GM23338 (cell line): ENCODE measurements at places on chromosomes 16 and 17. TPM values are rescaled to one million over a fixed set of nuclear protein-coding genes. Genes with fewer than 3 reads are reported as not detected.

- H3K36me3 ChIP-seq = no peaks in the 10 kb centered on the region
- peak; percentile 77 for DNase-seq
- peaks cover 13% of the 10 kb centered on the region for H3K4me1 ChIP-seq
- peak overlapping the region; percentile 74; the same call in 1 of the 2 replicates for H3K27ac ChIP-seq
These were observed 36.0 kb upstream of the ICAM2 start for GRCh38 chr17:64056269-64057005.

DNA sequence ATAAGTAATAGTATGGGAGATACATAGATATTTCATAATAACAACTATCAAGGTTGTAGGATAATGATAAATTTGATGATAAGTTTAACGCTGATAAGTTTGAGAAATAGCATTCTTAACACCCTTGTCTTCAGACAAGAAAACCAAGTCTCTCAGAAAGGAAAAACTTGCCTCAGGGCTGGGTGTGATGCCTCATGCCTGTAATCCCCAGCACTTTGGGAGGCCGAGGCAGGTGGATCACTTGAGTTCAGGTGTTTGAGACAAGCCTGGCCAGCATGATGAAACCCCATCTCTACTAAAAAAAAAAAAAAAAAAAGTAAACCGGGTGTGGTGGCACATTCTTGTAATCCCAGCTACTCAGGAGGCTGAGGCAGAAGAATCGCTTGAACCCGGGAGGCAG lies 90.7 kb downstream of the SHISA9 start:
- DNase-seq = no peak
- peaks cover 9% of the 10 kb centered on the region for H3K4me1 ChIP-seq
- no peaks in the 10 kb centered on the region for H3K27me3 ChIP-seq
- H3K4me3 ChIP-seq = no peak overlapping the region
- H3K36me3 ChIP-seq = no peaks in the 10 kb centered on the region

DNA sequence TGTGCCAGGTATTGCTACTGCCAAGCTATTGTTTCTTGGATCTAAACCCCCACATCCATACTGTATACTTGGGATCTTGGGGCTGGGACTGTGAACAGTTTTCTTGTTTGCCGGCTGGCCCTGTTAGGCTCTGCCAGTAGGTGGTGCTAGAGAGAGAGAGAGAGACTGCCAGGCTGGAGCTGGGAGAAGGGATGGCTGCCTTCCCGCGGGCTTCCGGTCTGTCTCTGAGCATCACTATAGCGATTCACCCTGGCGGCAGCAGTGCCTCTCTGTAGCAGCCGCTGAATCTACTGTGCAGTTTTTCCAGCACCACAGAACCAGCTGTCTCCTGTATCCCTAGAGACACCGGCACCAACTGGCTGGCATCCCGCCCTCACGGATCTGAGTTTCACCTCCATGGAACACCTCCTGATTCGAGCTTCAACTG lies 201.2 kb downstream of the UTP18 start:
- H3K4me1 ChIP-seq = no peaks in the 10 kb centered on the region; the same call in 1 of the 2 replicates
- H3K27me3 ChIP-seq = no peaks in the 10 kb centered on the region
- H3K27ac ChIP-seq = no peak overlapping the region
- H3K4me3 ChIP-seq = no peak overlapping the region
- DNase-seq = peak; percentile 90

- H3K27me3 ChIP-seq = no peaks in the 10 kb centered on the region
- no peaks in the 10 kb centered on the region for H3K36me3 ChIP-seq
- H3K4me3 ChIP-seq = no peak overlapping the region
- H3K27ac ChIP-seq = no peak overlapping the region
- DNase-seq = no peak
These were observed 40.2 kb downstream of the HS3ST3B1 start for GRCh38 chr17:14340857-14341754.

GRCh38 chr16:73308771-73309170 lies 260.8 kb upstream of the ZFHX3 start:
- no peaks in the 10 kb centered on the region for H3K27me3 ChIP-seq
- no peak overlapping the region for H3K27ac ChIP-seq
- no peaks in the 10 kb centered on the region; the same call in 1 of the 2 replicates for H3K4me1 ChIP-seq
- H3K36me3 ChIP-seq = no peaks in the 10 kb centered on the region

- H3K4me3 ChIP-seq = no peak overlapping the region
- DNase-seq = no peak
- H3K27ac ChIP-seq = no peak overlapping the region
- H3K36me3 ChIP-seq = no peaks in the 10 kb centered on the region
These were observed 143.5 kb upstream of the HLF start for GRCh38 chr17:55121268-55121667.

GRCh38 chr16:3612510-3613466 lies 1.4 kb upstream of the SLX4 start:
- H3K36me3 ChIP-seq = no peaks in the 10 kb centered on the region
- peaks cover 6% of the 10 kb centered on the region for H3K4me1 ChIP-seq
- H3K4me3 ChIP-seq = peak overlapping the region; percentile 98
- H3K27ac ChIP-seq = peak overlapping the region; percentile 87; the same call in 1 of the 2 replicates
- no peaks in the 10 kb centered on the region for H3K27me3 ChIP-seq

GRCh38 chr17:67421869-67422273 lies 44.8 kb downstream of the PITPNC1 start:
- DNase-seq = peak; percentile 24
- no peaks in the 10 kb centered on the region for H3K27me3 ChIP-seq
- H3K36me3 ChIP-seq = 0 out of 2 replicates have a peak, but pooled peaks cover 6% of the 10 kb centered on the region
- peak overlapping the region; percentile 21 for H3K27ac ChIP-seq

GRCh38 chr16:12417030-12417814 lies 386.5 kb downstream of the CPPED1 start:
- no peaks in the 10 kb centered on the region for H3K4me1 ChIP-seq
- no peaks in the 10 kb centered on the region for H3K27me3 ChIP-seq
- H3K36me3 ChIP-seq = no peaks in the 10 kb centered on the region
- H3K4me3 ChIP-seq = no peak overlapping the region

- H3K4me1 ChIP-seq = peaks cover 12% of the 10 kb centered on the region; the same call in 1 of the 2 replicates
- H3K27ac ChIP-seq = no peak overlapping the region
- no peaks in the 10 kb centered on the region for H3K27me3 ChIP-seq
- H3K36me3 ChIP-seq = no peaks in the 10 kb centered on the region
- no peak overlapping the region for H3K4me3 ChIP-seq
These were observed 28.3 kb downstream of the CCDC40 start for GRCh38 chr17:80064696-80065095.

- H3K36me3 ChIP-seq = peaks cover 16% of the 10 kb centered on the region
- peak overlapping the region; percentile 81 for H3K27ac ChIP-seq
- no peaks in the 10 kb centered on the region for H3K27me3 ChIP-seq
- no peak overlapping the region for H3K4me3 ChIP-seq
These were observed 12.1 kb downstream of the DNAJC7 start for GRCh38 chr17:42005166-42005565.

DNA sequence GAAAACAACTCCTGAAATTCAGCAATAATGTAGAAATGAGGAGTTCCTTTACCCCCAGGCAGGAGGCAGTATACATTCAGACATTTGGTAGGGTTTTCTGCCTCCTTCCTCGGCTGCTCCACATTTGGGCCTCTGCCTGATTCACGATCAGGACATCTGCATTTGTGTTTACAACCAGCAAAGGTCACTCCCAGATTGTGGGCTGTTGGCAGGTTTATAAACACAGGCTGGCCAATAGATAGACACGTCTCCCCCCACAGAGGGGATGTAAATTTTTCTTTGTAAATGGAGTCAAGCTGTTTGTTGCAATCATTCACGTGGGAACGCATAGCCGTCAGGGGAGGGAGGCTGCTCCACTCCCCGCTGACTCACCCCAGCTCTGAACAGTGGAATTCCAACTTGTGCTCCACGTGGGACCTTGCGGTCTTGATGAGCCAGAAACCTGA lies 252.1 kb upstream of the N4BP1 start:
- DNase-seq = peak; percentile 60
- no peaks in the 10 kb centered on the region for H3K4me1 ChIP-seq
- H3K27ac ChIP-seq = no peak overlapping the region
- H3K4me3 ChIP-seq = no peak overlapping the region

DNA sequence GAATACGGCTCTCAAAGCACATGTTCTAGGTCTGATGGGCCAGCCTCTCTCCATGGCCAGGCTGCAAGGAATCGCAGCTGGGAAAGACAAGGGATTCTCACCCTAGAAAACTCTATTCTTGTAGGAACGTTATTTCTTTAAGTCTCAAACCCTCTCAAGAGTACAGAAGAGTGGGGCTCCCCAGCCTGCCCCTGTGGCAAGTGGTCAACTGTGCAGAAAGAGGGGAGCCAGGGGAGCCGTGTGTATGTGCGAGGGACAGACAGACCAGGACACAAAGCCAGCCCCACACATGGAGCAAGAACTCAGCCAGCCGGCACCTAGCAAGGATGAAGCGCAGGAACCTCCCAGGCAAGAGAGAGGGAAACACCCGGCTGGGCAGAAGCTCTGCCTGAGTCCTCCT lies 16.4 kb downstream of the KIFC3 start:
- no peaks in the 10 kb centered on the region for H3K27me3 ChIP-seq
- H3K4me3 ChIP-seq = no peak overlapping the region
- no peak overlapping the region for H3K27ac ChIP-seq
- peaks cover 3% of the 10 kb centered on the region; the same call in 1 of the 2 replicates for H3K4me1 ChIP-seq
- H3K36me3 ChIP-seq = no peaks in the 10 kb centered on the region
- DNase-seq = no peak

- DNase-seq = peak; percentile 56
- peak overlapping the region; percentile 99 for H3K4me3 ChIP-seq
- H3K36me3 ChIP-seq = peaks cover 21% of the 10 kb centered on the region; the same call in 1 of the 2 replicates
- peaks cover 33% of the 10 kb centered on the region for H3K4me1 ChIP-seq
These were observed 631 bp downstream of the TRAF7 start for GRCh38 chr16:2155977-2156848.

GRCh38 chr17:39678340-39679116 lies 9.3 kb downstream of the PGAP3 start:
- 0 out of 2 replicates have a peak, but pooled peaks cover 5% of the 10 kb centered on the region for H3K4me1 ChIP-seq
- H3K27ac ChIP-seq = no peak overlapping the region
- no peak overlapping the region for H3K4me3 ChIP-seq
- DNase-seq = no peak
- no peaks in the 10 kb centered on the region for H3K27me3 ChIP-seq
- no peaks in the 10 kb centered on the region for H3K36me3 ChIP-seq

GRCh38 chr16:24984903-24985675 lies 30.1 kb downstream of the ARHGAP17 start:
- no peaks in the 10 kb centered on the region for H3K36me3 ChIP-seq
- peak; percentile 31 for DNase-seq
- no peaks in the 10 kb centered on the region for H3K27me3 ChIP-seq
- H3K4me3 ChIP-seq = no peak overlapping the region

DNA sequence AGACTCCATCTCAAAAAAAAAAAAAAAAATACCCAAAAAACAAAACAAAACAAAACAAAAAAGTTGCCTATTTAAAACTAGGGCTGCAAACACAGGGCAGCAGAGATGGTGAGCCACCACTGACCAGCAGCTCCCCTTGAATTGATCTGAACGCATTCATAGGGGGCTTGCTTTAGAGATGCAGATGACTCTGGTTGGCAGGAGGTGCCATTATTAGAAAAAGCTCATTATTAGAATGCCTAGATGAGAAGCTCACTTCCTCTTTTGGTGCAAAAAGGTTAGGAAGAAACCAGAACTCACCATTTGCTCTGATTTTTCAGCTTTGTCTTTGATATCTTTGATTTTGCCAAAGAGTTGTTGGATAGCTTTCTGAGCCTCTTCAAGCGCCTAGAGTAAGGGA lies 53.1 kb downstream of the VPS53 start:
- no peak for DNase-seq
- peaks cover 11% of the 10 kb centered on the region for H3K4me1 ChIP-seq
- no peaks in the 10 kb centered on the region for H3K36me3 ChIP-seq
- H3K27me3 ChIP-seq = no peaks in the 10 kb centered on the region
- no peak overlapping the region for H3K4me3 ChIP-seq

GRCh38 chr17:12618557-12618956 lies 47.1 kb upstream of the MYOCD start:
- H3K27ac ChIP-seq = no peak overlapping the region
- no peaks in the 10 kb centered on the region for H3K27me3 ChIP-seq
- no peak overlapping the region for H3K4me3 ChIP-seq

- H3K27me3 ChIP-seq = no peaks in the 10 kb centered on the region
- no peak overlapping the region for H3K4me3 ChIP-seq
- H3K27ac ChIP-seq = no peak overlapping the region
- H3K4me1 ChIP-seq = no peaks in the 10 kb centered on the region
- H3K36me3 ChIP-seq = peaks cover 22% of the 10 kb centered on the region
These were observed 32.6 kb downstream of the RHOT1 start for GRCh38 chr17:32174889-32175288.

DNA sequence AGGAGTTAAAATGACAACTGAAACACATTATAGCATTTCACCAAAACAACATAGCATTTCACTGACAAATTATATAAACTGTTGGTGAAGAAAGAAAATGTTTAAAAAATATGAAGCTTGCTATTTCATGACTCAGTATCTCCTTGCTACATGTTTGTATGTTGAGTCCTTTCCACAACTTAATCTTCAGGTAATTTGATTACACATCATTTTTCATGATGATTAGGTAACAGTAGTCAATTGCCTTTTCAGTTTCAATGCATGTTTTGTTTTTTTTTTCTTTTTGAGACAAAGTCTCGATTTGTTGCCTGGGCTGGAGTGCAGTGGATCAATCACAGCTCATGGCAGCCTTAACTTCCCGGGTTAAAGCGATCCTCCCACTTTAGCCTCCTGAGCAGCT lies 177.8 kb upstream of the PMFBP1 start:
- DNase-seq = no peak
- H3K36me3 ChIP-seq = no peaks in the 10 kb centered on the region
- no peaks in the 10 kb centered on the region for H3K27me3 ChIP-seq
- no peak overlapping the region for H3K27ac ChIP-seq
- H3K4me3 ChIP-seq = no peak overlapping the region

- no peak overlapping the region for H3K27ac ChIP-seq
- H3K27me3 ChIP-seq = no peaks in the 10 kb centered on the region
- no peak overlapping the region for H3K4me3 ChIP-seq
- H3K4me1 ChIP-seq = no peaks in the 10 kb centered on the region
- no peaks in the 10 kb centered on the region for H3K36me3 ChIP-seq
These were observed 135.2 kb upstream of the HS3ST3A1 start for GRCh38 chr17:13736916-13737315.

GRCh38 chr17:73710095-73710592 lies 65.9 kb upstream of the SDK2 start:
- no peak overlapping the region for H3K4me3 ChIP-seq
- H3K4me1 ChIP-seq = no peaks in the 10 kb centered on the region
- H3K27me3 ChIP-seq = no peaks in the 10 kb centered on the region
- no peaks in the 10 kb centered on the region for H3K36me3 ChIP-seq
- peak; percentile 90 for DNase-seq

DNA sequence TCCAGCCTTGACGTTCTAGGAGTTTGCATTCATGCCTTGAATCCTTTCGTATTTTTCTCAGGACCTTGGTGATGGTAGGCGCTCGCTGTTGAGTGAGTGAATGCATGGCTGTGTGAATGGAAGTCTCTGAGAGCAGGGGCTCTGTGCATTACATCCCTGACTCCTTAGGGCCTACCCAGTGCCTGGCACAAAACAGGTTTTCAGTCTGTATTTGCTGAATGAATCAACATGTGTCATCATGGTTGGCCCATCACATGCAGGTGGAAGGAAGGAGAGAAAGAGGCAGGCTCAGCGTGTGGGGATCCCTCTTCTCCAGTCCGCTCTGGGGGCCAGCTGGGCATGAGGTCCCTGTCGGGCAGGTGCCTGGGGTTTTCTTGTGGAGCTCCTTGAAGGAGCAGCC lies 8.7 kb downstream of the RAP1GAP2 start:
- H3K27me3 ChIP-seq = no peaks in the 10 kb centered on the region
- H3K36me3 ChIP-seq = no peaks in the 10 kb centered on the region
- no peak overlapping the region for H3K27ac ChIP-seq
- H3K4me1 ChIP-seq = no peaks in the 10 kb centered on the region; the same call in 1 of the 2 replicates
- no peak for DNase-seq
- H3K4me3 ChIP-seq = no peak overlapping the region

Gene CORO1A
- total RNA-seq = 17.9 and 23.5 TPM in 2 replicates

Gene OMG
- total RNA-seq = not detected in 2 replicates

Gene ZNF500
- 12.1 and 15.3 TPM in 2 replicates for total RNA-seq

Gene ACSM2A
- total RNA-seq = not detected in 2 replicates

Gene PERCC1
- not detected in 2 replicates for total RNA-seq

Gene C16orf89
- total RNA-seq = 2.8 and 4.2 TPM in 2 replicates

Gene ZNF19
- total RNA-seq = 3.5 and 4.8 TPM in 2 replicates

Gene P2RX5
- 11.6 and 13.6 TPM in 2 replicates for total RNA-seq

Gene BICDL2
- 17.5 and 18.4 TPM in 2 replicates for total RNA-seq

Gene ST6GALNAC2
- 0.31 TPM in 1 of 2 replicates, not detected in the other for total RNA-seq

Gene MYH2
- 17.9 and 27.7 TPM in 2 replicates for total RNA-seq
